ENCODE measurements at places on chromosomes 7 and 10. TPM values are rescaled to one million over a fixed set of nuclear protein-coding genes. Genes with fewer than 3 reads are reported as not detected.

DNA sequence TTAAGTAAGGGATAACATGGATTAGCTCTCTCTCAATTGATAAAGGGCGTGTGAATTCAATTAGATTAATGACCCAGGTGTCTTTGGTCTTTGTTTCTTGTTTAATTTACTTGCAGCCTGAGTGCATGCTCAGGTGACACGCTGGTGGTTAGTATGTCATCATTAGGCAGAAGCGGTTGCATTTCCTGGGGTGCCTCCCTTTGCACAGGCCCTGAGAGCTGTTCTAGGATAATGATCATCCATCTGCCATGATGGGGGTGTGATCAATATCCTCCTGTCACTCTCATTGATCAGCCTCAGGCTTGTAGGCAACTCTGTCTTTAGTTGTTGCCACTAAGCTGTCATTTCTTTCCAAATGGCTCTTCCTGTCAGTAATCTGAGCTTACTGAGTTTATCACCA lies 99.6 kb upstream of the NPS start:
- DNase-seq: no peak

GRCh38 chr10:12465385-12466136 lies 116.2 kb downstream of the CAMK1D start:
- no peak for DNase-seq

- no peak for DNase-seq
These were observed 273.9 kb downstream of the PAXIP1 start for GRCh38 chr7:154729056-154729455.

DNA sequence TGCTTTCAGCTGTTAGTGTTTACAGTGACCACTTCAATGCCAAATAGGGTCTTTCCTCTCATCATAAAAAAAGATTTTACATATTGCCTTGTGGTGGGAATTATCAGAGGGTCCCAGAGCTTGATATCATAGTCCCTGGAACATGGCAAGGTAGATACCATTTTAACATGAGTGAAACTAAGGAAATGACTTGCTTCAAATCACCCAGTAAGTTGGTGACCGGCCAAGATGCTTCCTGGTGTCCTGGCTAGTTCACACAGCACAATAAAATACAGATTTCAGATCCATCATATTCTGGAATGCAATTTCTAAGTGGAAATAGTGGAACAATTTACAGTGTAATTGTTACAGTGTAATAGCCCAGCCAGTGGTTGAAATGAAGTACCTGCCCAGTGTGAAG lies 36.6 kb downstream of the CNNM1 start:
- DNase-seq: no peak

- no peak for DNase-seq
These were observed 50.0 kb upstream of the INSIG1 start for GRCh38 chr7:155247479-155248365.

DNA sequence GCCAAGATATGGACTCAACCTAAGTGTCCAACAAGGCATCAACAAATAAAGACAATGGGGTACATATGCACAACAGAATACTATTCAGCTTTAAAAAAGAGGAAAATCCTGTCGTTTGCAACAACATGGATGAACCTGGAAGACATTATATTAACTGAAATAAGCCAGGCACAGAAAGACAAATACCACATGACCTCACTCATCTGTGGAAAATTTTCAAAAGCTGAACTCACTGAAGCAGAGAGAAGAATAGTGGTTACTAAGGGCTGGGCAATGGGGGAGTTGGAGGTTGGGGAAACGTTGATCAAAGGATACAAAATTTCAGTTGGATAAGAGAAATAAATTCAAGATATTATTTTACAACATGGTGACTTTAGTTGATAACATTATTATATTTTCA lies 221.4 kb upstream of the PITRM1 start:
- no peak for DNase-seq

STEAP4 gene
- total RNA-seq: not detected

MYPN gene
- total RNA-seq: not detected

LFNG gene
- 19.7 TPM for total RNA-seq

DTX2 gene
- 4.1 TPM for total RNA-seq

SUN3 gene
- not detected for total RNA-seq

SDK1 gene
- total RNA-seq: 2.1 TPM

CCDC172 gene
- not detected for total RNA-seq

MYL7 gene
- total RNA-seq: not detected

HOXA11 gene
- total RNA-seq: 0.13 TPM

CELF2 gene
- total RNA-seq: 4.0 TPM

CDNF gene
- 0.38 TPM for total RNA-seq

CLEC2L gene
- total RNA-seq: not detected

Measured in dermis microvascular lymphatic vessel endothelial cell (primary cell).